CD4-positive, alpha-beta T cell (primary cell): ENCODE measurements at places on chromosomes 6 and 20. TPM values are rescaled to one million over a fixed set of nuclear protein-coding genes. Genes with fewer than 3 reads are reported as not detected.

DNA sequence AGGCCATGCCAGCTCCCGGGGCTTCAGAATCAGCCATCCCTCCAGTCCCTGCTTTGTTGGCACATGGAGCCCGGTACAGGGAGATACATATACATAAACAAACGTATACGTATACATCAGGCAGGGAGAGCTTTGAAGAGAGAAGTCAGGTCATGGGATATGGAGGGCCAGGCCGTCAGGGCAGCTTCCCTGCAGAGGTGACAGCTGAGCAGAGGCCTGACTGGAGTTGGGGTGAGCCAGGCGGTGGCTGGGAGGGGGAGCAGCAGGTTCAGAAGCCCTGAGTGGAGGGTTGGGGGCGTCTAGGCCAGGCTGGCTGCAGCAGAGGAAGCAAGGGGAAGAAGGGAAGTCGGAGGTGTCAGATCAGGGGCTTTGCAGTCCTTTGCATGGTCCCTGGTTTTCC, 61.7 kb downstream of the STK35 start:
- no peaks in the 10 kb centered on the region for H3K4me1 ChIP-seq
- no peak overlapping the region for H3K27ac ChIP-seq
- H3K4me3 ChIP-seq, result no peak overlapping the region
- H3K36me3 ChIP-seq, result no peaks in the 10 kb centered on the region

GRCh38 chr6:81623106-81623759, 129.2 kb downstream of the TENT5A start:
- no peak overlapping the region for H3K4me3 ChIP-seq
- no peak overlapping the region for H3K27ac ChIP-seq
- no peak for DNase-seq
- no peaks in the 10 kb centered on the region for H3K36me3 ChIP-seq
- no peaks in the 10 kb centered on the region for H3K4me1 ChIP-seq

DNA sequence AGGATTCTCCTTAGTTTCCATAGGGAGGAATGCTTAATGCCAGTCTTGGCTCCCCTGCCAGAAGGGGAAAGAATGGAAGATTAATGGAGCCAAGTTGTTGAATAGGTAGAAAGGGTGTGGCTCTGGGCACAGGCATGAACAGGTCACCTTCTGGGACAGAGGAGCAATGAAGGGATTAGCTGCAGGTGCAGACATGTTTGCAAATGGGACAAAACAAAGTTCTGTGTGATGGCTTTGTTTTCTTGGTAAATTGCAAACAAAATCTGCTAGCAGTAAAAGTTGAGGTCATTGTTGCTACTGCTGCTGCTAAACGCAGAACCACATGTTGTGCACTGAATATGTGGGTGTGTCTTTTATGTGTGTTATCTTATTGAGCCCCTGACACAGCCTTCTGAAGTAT, 93.3 kb downstream of the PERP start:
- H3K27ac ChIP-seq, result no peak overlapping the region
- H3K4me3 ChIP-seq, result no peak overlapping the region
- DNase-seq, result no peak
- H3K27me3 ChIP-seq, result no peaks in the 10 kb centered on the region

- no peaks in the 10 kb centered on the region for H3K27me3 ChIP-seq
- H3K36me3 ChIP-seq, result no peaks in the 10 kb centered on the region
- no peak for DNase-seq
Measured at GRCh38 chr6:76942203-76942966, 520.9 kb downstream of the HTR1B start.

DNA sequence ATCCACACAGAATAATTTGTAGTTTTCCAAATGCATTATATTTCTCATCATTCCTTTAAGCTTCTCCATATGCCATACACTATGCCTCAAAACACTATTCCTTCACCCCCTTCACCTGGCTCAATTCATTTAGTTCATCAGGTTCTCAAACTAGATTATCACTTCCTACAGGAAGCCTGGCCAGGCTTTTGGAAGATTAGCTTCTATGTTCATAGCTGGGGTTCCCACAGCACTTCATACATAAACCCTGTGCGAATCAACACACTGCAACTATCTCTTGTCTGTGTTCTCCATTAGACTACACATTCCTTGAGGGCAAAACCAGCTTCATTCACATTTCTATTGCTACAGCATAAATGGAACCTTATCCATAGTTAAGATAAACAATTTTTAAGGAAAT, 40.5 kb upstream of the PLN start:
- H3K4me1 ChIP-seq, result no peaks in the 10 kb centered on the region
- no peak overlapping the region for H3K4me3 ChIP-seq
- peaks cover 28% of the 10 kb centered on the region for H3K36me3 ChIP-seq
- DNase-seq, result no peak
- H3K27ac ChIP-seq, result peak overlapping the region; percentile 3
- H3K27me3 ChIP-seq, result no peaks in the 10 kb centered on the region

DNA sequence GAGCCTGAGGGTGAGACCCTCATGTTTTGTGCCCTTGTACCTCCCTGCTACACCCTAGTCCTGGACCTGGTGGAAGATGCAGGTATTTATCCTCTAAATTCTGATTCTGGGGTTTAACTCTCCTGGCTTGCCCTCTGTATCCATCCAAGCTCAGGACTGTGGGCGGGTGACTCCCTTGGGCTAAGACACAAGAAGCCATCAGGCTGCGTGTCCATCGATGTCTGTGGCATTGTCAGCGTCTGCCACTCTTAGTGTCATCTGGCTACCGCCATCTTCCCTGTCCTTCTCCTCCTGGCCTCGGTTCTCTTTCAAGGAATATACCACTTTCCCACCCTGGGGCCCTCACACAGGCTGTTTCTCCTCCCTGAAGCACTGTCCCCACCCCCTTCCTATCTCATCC, 28.9 kb upstream of the BLCAP start:
- no peaks in the 10 kb centered on the region for H3K36me3 ChIP-seq
- DNase-seq, result no peak
- H3K4me3 ChIP-seq, result no peak overlapping the region
- H3K27ac ChIP-seq, result no peak overlapping the region
- no peaks in the 10 kb centered on the region for H3K4me1 ChIP-seq

DNA sequence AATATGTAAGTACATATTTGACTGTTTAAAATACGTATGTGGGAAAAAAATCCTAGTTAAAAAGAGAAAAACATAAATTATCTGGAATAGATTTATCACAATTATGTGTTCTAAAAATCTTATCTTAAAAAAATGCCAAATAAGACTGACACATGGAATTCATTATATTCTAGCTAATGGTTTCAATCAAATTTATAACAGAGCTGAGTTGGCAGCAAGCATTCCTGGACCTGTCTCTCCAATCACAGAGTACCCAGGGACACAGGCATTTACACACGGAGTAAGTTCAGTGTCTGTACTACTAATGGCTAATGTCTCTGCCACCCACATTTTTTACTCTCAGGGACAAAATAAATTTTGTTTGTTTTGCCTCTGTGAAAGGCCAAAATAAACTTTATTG, 122.3 kb downstream of the RPS12 start:
- no peak for DNase-seq
- no peaks in the 10 kb centered on the region for H3K36me3 ChIP-seq
- H3K27me3 ChIP-seq, result peaks cover 13% of the 10 kb centered on the region
- no peaks in the 10 kb centered on the region for H3K4me1 ChIP-seq
- no peak overlapping the region for H3K27ac ChIP-seq
- H3K4me3 ChIP-seq, result no peak overlapping the region

DNA sequence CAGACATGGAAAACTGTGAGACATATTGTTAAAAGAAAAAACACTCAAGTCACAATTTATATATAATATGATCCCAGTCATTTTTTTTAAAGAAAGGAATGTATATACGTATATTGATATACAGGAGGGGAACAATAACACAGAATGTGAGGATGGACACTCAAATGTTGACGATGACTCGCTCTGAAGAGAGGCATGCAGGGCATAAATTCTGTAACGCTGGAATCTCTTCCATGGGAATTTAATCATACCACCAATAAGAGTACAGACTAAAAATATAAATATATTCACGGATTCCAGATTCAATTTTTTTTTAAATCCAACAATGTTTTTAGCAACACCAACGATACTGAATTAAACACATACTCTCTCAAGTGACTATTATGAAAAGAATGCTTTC, 106.9 kb upstream of the CCDC28A start:
- H3K4me1 ChIP-seq, result no peaks in the 10 kb centered on the region
- DNase-seq, result no peak
- H3K36me3 ChIP-seq, result no peaks in the 10 kb centered on the region
- no peaks in the 10 kb centered on the region for H3K27me3 ChIP-seq

GRCh38 chr20:63433756-63434531, 38.5 kb downstream of the KCNQ2 start:
- no peak for DNase-seq
- no peaks in the 10 kb centered on the region for H3K27me3 ChIP-seq
- peaks cover 11% of the 10 kb centered on the region for H3K4me1 ChIP-seq
- H3K27ac ChIP-seq, result peak overlapping the region; percentile 11
- no peaks in the 10 kb centered on the region for H3K36me3 ChIP-seq

- no peaks in the 10 kb centered on the region for H3K4me1 ChIP-seq
- DNase-seq, result no peak
- H3K27ac ChIP-seq, result no peak overlapping the region
- no peak overlapping the region for H3K4me3 ChIP-seq
Measured at GRCh38 chr6:73980096-73980495, 284.1 kb downstream of the CD109 start.

DNA sequence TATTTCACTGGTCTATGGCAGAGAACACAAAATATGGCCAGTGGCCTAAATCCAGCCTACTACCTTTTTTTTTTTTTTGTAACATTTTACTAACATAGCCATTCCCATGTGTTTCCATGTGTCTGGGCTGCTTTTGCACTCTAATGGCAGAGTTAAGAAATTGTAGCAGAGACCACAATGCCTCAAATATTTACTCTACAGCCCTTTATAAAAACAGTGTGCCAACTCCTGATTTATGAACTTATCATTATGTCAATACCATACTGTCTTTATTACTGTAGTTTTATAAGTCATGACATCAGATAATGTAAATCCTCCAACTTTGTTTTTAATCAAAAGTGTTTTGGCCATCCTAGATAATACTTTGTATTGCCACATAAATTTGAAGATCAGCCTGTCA, 27.4 kb upstream of the CAP2 start:
- no peaks in the 10 kb centered on the region for H3K36me3 ChIP-seq
- DNase-seq, result no peak
- H3K4me3 ChIP-seq, result no peak overlapping the region
- no peak overlapping the region for H3K27ac ChIP-seq

DNA sequence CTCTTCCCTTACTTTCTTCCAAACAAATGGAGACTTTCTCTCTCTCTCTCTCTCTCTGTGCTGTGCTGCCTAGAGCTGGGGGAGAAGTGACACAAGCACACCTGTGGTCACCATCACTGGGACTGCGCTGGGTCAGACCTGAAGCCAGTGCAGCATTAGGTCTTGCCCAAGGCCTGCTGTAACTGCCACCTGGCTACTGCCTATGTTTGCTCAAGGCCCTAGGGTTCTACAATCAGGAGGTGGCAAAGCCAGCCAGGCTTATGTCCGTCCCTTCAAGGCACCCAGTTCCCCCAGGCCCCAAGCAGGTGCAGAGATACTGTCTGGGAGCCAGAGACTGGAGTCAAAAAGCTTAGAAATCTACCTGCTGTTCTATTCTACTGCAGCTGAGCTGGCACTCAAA, 49.4 kb upstream of the TOP1 start:
- DNase-seq, result no peak
- H3K4me3 ChIP-seq, result no peak overlapping the region
- H3K4me1 ChIP-seq, result no peaks in the 10 kb centered on the region
- H3K27me3 ChIP-seq, result no peaks in the 10 kb centered on the region

DNA sequence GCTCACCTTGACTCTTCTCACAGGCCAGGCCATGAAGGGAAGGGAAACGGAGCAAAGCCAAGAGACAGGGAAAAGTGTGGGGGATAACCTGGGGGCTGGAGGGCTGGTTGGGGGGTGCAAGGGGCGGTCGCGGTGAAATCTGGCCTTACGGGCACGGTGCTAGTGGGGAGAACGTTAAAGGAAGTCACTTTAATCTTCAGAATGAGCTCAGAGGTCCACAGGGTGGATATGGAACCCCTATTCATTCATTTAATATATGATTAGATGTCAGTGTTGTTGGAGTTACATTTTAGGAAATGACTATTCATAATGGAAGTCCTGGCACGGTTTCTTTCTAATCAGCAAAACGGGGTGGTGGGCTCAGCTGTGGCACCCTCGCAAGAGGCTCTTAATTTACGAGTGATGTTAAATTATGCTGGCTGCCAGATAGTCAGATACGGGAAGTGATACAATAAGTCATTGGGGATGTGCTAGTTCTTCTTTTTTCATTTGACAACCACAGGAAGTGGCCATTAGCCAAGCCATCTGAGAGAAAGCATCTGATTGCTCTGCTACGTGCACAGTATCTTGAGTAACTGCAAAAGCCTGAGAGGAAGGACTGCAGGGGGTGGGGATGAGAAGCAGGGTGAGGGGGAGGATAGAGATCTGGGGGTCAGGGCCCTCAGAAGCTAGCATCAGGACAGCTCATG, 253.0 kb downstream of the QKI start:
- no peak for DNase-seq
- H3K27ac ChIP-seq, result no peak overlapping the region
- no peaks in the 10 kb centered on the region for H3K36me3 ChIP-seq
- H3K4me3 ChIP-seq, result no peak overlapping the region
- peaks cover 13% of the 10 kb centered on the region for H3K4me1 ChIP-seq

GRCh38 chr20:61443443-61444126, 191.5 kb downstream of the CDH4 start:
- H3K36me3 ChIP-seq, result no peaks in the 10 kb centered on the region
- no peaks in the 10 kb centered on the region for H3K27me3 ChIP-seq
- H3K4me1 ChIP-seq, result no peaks in the 10 kb centered on the region
- H3K4me3 ChIP-seq, result no peak overlapping the region

DNA sequence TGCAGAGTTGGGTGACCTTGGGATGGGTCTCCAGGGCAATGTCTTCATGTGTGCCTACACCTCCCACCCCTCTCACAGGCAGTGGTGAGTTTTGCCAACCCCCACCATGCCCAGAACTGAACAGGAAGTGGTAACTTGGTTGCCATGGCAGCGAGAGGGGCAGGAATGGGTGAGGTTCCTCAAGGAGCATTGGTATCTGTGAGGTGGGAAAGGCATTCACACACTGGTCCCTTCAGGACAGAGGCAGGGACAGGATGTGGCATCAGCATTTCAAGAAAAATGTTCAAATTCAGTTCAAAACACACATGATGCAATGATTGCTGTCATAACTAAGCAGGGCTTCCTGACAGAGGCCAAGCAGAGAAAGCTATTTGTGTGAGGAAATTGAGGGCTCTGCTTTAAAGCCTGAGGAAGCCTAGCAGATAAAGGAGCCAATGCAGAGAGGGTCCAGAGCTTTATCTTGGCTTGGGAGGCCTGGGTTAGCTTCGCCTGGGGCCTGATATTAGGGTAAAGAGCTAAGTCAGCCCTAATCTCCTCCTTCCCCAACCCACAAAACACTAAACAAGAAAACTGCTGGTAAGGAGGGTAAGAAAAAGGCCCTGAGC, 551 bp downstream of the TREML2 start:
- H3K27ac ChIP-seq, result peak overlapping the region; percentile 85
- DNase-seq, result peak; percentile 61
- peaks cover 5% of the 10 kb centered on the region for H3K36me3 ChIP-seq
- H3K27me3 ChIP-seq, result no peaks in the 10 kb centered on the region
- peaks cover 56% of the 10 kb centered on the region for H3K4me1 ChIP-seq

SLC17A3 gene
- 0.50 TPM for total RNA-seq

TXLNB gene
- total RNA-seq, result 0.17 TPM

PGBD1 gene
- total RNA-seq, result 1.3 TPM

CD109 gene
- 0.75 TPM for total RNA-seq

VNN1 gene
- total RNA-seq, result not detected

UCKL1 gene
- 46.1 TPM for total RNA-seq

DSP gene
- not detected for total RNA-seq

LKAAEAR1 gene
- total RNA-seq, result 0.30 TPM
